Activated naive CD8-positive, alpha-beta T cell treated with anti-CD3 and anti-CD28 coated beads, Interleukin-2, amount 50 U/mL, for 24 hours (primary cell): ENCODE measurements at places on chromosomes 1 and 21.

- DNase-seq = no peak
Measured at GRCh38 chr21:36565540-36565939, 85.6 kb upstream of the CLDN14 start.

DNA sequence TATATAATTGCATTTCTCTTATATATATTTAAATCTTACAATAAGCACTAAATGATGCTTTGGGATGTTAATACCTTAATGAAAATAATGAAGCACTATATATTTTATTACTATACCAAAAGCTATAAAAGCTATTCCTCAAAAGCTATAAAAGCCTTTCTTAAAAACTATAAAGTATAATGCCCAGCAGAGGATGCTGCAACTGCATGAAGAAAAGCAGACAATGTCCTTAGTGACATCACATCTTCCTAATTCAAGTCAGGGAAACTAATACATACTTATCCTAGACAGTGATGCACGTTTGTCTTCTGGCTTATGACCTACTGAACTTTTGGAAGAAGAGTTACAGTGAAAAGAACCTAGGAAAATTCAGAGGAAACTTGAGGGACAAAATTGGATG lies 13.6 kb upstream of the C1orf185 start:
- DNase-seq = no peak

GRCh38 chr1:119228335-119229080 lies 88.1 kb upstream of the WARS2 start:
- no peak for DNase-seq

DNA sequence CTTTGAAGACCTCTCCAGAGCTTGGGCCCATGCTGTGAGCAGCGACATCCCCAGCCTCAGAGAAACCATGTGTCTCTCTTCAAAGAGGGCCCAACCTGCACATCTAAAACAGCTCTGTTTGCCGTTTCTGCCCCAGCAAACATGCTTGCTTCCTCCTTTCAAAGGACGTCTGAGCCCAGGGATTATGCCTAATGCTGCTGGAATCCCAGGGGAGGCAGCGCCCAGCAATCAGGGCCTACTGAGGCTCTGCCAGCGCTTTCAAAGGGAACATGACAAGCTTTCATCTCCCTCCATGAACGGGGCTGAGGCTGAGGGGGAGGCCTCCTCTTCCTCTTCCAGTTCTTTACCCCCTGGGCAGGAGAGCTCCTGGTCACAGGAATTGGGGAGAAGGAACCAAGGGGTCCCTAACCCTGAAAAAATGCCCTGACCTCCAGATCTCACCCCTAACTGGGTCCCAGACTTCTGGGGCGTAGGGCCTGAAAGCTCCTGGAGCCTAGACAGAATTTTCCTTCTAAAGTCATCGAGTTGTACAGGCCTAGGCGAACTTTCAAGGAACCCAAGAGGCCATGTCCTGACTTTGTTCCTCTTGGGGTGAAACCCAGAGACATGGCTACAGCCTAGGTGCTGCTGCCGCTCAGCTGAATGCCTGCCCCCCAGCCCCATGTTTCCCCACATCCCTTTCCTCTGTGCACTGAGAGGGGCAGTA lies 13.4 kb upstream of the ASCL5 start:
- DNase-seq = no peak

GRCh38 chr1:34155860-34156259 lies 9.2 kb downstream of the CSMD2 start:
- no peak for DNase-seq

- DNase-seq = no peak
Measured at GRCh38 chr1:22518379-22518778, 44.9 kb upstream of the EPHA8 start.

GRCh38 chr1:16442941-16443340 lies 2.4 kb downstream of the NECAP2 start:
- DNase-seq = no peak

DNA sequence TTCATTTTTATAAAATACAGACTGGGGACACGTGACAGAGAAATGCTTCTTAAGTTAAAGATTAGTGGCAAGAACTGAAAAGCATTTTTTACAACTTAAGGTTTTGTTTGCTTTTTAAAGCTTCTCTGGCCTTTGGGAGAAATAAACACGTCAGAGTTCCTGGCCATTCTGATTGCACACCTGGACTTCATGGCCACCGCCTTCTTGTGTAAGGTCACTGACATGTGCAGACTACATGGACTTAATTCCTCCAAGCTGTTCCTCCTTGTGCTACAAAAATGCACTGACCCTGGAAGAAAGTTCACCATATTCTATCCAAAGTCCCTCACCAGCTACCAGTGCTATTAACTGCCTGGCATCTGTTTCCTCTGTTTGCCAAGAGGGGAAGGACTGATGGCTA lies 56.1 kb downstream of the GADD45A start:
- DNase-seq = no peak

- DNase-seq = peak; percentile 75
Measured at GRCh38 chr1:172638885-172639831, 19.7 kb upstream of the FASLG start.

- no peak for DNase-seq
Measured at GRCh38 chr1:157781048-157781447, 4.1 kb upstream of the FCRL2 start.

DNA sequence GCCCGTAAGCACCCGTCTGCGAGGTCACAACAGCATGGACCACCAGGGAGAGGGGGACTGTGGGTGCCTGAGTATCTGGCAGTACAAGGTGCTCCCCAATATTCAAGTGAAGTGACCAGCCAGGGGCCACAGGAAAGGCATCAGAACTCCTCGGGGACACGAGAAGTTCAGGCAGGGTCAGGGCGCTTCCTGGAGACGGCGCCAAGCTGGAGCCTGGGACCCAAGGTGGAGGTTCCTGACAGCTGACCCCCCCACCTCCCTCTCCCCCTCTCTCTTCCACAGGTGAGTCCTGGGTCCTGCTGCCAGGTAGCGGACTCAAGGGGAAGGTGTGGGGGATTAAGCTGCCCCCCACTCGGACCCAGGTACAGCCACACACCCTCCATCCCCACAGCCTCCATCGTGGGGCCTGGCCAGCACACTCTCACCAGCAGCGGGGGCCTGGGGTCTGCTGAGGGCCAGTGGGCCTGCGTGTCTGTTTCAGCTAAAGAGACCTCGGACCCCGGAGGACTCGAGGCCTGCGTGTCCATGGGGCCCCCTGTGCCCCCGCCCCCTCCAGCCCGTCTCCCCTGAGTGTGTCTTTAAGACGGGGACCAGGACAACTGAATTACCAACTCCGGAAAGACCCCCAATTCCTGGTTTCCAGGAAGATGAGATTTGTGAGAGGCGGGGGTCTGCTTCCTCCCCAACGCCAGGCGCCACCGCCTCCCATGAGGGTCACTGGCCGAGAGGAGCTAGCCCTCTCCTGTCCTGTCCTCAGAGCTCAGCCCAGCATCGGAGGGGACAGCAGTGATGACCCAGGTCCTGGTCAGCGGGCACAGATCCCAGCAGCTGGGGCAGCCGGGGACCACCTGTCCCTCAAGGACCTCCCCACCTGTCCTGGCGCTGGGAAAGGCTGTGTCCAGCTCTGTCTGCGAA lies 6.2 kb downstream of the TNFRSF18 start:
- no peak for DNase-seq

- DNase-seq = no peak
Measured at GRCh38 chr1:82337635-82338034, 536.9 kb downstream of the ADGRL2 start.

- DNase-seq = no peak
Measured at GRCh38 chr1:15399710-15400109, 10.0 kb upstream of the EFHD2 start.

- no peak for DNase-seq
Measured at GRCh38 chr1:27368869-27369582, 2.3 kb upstream of the MAP3K6 start.

DNA sequence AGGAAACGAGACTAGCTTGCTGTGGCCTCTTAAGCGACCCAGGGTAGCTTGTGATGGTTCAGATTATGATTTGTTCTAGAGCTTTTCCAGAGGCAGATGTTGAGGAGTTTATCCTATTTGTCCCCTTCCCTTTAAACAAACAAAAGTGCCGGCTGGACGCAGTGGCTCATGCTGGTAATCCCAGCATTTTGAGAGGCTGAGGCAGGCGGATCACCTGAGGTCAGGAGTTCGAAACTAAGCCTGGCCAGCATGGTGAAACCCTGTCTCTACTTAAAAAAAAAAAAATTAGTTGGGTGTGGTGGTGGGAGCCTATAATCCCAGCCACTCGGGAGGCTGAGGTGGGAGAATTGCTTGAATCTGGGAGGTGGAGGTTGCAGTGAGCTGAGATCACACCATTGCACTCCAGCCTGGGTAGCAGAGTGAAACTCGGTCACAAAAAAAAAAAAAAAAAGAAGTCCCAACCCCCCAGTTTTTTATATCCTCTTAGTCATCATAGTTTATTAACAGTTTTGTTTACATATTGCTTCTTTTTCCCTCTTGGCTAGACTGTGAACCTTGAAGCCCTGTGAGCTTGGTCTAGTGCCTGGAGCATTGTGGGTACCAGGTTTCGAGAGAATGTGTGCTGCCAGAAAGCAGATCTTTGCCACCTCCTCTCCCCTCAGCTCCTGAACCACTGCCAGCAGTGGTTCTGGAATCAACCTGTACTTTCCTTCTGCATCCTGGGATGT lies 29.8 kb downstream of the MAPKAPK2 start:
- no peak for DNase-seq

- no peak for DNase-seq
Measured at GRCh38 chr21:28640326-28640725, 352.4 kb downstream of the LTN1 start.

DNA sequence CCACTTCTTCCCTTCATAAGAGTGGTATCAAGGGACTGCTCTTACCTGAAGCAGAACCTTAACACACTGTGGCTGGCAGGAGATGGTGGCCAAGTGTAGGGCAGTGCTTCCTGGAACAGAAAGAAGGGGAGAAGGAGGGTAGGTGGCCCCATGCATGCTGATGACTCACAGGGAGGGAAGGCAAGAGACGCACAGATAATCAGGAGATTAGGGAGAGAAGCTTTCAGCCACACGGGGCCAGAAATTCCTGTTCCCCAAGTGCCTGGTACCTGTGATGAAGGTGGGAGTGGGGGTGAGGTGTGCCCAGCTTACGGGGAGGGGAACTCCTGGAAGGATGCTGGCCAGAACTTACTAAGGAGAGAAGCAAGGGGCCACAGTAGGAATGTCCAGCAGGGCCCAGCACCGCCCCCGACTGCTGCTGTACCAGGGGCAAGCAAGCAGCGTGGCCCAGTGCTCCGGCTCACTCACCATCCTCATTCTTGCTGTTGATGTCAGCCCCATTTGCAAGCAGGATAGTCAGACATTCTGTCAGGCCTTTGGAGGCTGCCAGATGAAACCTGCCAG lies 7.7 kb downstream of the ANKRD35 start:
- no peak for DNase-seq

- no peak for DNase-seq
Measured at GRCh38 chr21:43341378-43342161, 85.4 kb downstream of the SIK1 start.

DNA sequence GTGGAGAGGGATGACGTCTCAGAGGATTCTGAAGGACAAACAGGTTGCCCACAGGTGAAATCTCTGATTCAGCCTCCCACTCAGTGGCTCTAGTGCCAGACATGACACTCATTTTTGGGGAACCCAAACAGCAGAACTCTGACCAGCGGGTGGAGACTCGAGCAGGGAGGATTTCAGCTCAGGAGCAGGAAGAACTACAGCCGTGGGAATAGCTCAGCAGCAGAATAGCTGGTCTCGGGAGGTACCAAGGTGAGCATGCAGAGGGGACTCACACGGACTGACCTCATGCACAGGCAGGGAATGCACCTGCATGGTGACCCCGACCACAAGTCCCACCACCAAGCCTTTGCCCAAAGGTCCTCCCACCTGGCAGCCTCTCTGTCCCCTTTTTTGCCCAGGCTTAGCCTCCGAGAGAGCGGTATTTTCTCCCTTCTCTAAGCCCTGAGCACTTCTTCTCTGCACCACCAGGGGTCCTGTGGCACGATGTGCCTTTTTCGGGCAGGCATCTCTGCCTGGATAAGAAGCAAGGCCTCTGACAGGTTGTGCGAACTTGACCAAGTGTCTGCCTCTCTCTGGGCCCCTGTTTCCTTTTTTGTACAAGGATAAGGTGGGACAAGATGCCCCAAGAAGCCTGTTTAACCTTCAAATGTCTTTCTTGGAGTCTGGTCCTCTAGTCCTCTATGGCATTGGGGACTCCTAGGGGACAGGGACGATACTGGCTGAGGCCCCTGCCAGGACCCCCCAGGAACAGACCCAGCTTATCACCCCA lies 8.8 kb upstream of the FGR start:
- DNase-seq = peak; percentile 75

DNA sequence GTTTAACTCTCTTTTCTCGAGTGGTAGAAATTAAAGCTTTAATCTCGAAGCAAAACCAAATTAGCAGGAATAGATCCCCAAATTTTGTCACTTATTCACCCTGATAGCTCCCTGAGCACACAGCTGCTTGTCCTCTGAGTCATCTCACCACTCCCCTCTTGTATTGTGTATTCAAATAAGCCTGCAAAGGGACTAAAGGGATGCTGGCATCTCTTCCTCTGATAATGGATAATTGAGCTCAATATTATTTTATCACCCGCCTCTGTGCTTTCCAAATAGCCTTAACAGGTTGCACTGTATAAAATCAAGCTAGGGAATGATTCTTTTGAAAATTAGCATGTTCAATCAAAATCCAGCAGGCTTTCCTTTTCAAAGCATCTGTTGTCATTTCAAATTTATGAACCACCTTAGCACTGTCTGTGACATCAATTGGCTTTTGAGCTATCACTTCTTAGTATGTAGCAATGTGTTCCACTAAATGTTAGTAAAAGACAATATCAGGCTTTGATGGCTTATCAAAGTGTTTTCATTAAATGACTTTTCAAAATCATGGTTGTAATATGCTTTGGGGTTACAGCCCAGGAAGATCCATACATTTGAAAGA lies 561.6 kb downstream of the PLA2G4A start:
- DNase-seq = no peak

DNA sequence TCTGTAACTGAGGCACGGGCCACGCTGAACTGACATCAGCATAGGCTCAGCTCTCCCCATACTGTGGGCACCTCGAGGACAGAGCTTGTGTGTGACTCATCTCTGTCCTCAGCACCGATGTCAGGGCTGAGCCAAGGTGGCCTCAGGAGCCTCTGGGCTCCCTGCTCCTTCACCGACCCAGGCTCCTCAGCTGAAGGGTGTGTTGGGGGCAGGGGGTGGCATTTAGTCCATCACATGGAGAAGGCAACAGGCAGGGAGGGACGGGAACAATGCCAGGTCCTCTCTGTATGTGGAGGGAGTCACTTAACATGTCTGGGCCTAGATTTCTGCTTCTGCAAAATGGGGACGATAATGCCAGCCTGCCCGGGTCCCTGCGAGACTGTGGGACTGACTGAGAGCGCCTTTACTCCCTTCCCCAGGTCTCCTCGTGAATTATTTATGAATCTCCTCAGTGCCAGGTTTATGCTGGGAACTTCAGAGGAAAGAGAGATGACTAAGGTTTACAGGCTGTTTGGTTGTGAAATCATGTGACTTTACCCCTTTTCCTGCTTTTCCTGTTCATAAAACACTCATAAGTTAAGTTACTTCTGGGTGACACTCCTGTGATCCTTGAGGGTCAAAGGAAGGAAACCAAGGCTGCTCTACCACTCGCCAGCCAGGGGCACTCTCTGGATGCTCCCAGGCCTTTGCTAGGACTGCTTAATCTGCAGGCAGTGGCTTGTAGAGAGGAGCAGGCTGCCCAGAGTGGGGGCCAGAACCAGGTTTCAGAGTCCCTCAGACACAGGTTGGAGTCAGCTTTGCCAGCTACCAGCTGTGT lies 16.2 kb downstream of the TTC39A start:
- no peak for DNase-seq

GRCh38 chr1:184800876-184801275 lies 46.2 kb upstream of the EDEM3 start:
- no peak for DNase-seq
